Memory B cell (primary cell): ENCODE measurements at places on chromosomes 2 and 18.

DNA sequence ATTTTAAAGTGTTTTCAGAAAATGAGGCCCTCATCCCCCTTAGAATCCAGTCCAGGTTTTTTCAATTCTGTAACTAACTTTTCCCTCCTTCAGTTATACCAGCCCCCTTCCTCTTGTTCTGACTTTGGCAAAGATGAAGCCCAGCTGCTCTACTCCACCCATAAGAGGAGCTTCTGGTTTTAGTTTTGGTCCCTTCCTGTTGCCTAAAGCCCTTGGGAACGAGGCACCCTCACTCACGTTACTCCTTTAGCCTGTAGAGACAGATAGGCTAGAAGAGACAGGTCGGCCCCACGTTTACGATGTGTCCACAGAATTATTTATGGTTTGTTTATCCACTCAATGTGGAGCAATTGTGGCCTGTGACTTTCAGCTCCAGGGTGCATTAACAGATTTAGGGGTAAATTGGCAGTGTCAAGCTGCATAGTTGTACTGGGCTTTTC lies 454.2 kb upstream of the TNP1 start:
- DNase-seq = no peak

DNA sequence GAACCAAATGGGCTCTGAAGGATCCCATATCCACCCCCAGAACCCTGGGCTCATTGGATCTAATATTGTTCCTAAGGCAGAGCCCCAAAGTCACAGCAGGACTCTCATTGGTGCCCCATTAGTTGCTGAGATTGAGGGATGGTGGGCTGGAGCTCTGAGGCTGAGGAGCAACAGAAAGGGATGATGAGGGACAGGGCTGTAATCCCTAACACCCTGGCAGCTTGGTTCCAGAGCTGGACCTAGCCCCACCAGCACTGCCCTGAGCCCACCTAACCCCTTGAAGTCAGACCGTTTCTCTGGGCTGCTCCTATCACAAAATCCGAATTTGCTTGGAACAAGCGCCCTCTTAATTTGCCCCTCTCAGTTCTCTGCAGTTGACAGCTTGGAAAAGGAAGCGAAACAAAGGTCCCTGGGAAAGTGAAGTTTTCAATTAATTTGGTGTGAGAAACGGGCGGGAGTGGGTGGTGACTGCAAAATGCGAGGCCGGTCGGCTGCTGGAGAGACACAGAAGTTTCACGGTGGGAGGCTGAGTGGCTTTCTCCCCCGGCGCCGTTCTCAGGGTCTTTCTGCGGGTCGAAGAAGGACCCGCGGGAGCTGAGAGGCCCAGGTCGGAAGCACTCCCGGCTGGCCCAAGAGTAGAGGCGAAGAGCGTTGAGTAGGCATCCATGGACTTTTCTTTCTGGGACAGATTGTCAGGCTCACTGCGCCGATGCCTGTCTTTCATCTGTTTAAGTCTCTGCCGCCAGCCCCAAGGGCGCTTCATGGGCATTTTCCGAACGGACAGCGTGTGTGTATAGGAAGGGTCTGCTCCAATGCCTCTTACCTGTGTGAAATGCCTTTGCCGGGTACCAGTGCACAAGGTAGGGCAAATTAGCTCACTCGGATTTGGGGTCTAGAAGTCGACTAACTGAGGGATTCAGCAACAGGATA lies 927 bp upstream of the HOXD13 start:
- no peak for DNase-seq

DNA sequence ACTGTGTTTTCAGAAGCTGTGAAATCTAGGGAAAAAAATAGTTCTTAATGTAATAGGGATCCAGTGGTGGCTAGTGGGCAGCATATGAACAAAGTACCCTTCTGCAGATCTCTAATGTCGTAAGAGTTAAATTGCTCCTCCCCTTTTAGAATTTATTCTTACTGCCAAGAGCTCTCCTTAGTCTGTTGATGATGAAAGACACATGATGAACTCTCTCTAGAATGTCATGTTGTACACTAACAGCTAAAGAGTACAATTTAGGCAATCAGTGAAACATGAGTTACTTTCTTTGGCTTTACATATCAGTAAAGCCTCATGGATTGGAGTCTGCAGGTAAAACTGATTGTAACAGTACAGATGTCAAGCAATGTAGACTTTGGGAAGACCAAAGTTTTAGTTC lies 84.2 kb downstream of the SLC39A10 start:
- DNase-seq = no peak

GRCh38 chr2:152464851-152465470 lies 130.0 kb downstream of the FMNL2 start:
- DNase-seq = no peak

GRCh38 chr2:108898315-108899082 lies 90.5 kb downstream of the EDAR start:
- DNase-seq = no peak

- DNase-seq = no peak
Observed at GRCh38 chr18:22739789-22740188, 193.3 kb upstream of the RBBP8 start.

GRCh38 chr2:71001981-71002570 lies 7.4 kb upstream of the TEX261 start:
- DNase-seq = no peak

DNA sequence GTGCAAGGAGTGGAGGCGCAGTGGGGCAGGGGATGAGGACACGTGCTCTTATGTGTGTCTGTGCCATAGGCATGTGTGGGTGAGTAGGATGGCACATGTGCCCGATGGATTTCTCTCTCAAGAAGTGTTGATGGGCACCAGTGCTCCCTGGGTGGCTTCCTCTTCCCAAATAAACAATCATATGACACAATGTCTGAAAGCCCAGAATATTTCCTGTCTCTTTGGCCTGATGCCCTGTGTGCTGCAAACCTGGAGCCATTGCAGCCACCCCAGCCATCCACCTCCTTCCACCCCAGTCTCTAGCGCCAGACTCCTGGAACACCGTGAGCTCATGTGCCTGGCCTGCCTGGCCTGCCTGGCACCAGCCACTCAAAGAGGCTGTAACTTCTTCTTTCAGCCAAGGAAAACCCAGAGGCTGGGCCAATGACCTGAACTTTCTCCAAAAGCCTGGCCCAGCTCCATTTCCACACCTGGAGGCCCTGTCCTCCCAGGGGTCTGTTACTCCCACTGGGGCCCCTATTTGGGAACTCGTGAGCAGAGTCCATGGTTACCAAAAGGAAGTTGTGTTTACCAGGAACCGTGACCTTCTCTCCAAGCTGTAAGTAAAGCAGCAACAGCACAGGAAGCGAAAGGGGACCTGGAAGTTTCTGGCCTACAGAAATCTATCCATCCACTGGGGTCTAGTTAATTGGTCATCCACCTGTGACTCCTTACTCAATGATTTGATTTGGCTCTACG lies 9.5 kb upstream of the ZBTB7C start:
- no peak for DNase-seq

DNA sequence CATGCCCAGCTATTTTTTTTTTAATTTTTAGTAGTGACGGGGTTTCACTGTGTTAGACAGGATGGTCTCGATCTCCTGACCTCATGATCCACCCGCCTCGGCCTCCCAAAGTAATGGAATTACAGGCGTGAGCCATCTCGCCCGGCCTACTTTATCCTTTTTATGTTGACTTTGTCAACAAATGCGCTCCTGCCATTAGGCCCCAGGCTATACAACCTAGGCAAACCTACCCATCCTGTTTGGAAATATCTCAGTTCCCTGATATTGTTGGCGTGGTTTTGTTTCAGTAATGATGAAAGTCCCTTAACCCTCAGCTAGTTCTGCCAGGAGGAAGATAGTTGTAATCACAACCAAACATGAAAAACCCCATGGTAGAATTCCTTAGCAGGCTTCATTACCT lies 249.4 kb upstream of the SOX11 start:
- DNase-seq = no peak

- DNase-seq = no peak
Observed at GRCh38 chr2:239569401-239570090, 168.7 kb upstream of the HDAC4 start.

GRCh38 chr2:98730707-98731040 lies 258 bp downstream of the MGAT4A start:
- DNase-seq = peak; percentile 57

- no peak for DNase-seq
Observed at GRCh38 chr2:240915526-240916341, 9.6 kb downstream of the CROCC2 start.

GRCh38 chr18:31555971-31556747 lies 35.5 kb upstream of the TTR start:
- DNase-seq = peak; percentile 31

- no peak for DNase-seq
Observed at GRCh38 chr2:169980001-169980400, 152.7 kb downstream of the UBR3 start.

DNA sequence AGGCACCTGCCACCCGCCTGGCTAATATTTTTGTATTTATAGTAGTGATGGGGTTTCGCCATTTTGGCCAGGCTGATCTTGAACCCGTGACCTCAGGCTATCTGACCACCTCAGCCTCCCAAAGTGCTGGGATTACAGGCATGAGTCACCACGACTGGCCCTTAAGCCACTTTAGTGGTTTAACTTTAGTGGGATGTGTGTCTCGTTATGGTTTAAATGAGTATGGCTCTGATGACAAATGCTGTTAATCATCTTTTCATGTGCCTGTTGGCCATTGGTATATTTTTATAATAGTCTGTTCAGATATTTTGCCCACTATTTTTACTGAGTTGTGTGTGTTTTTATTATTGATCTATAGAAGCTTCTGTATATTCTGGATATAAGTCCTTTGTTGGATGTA lies 205.9 kb downstream of the MYO1B start:
- DNase-seq = no peak

- DNase-seq = no peak
Observed at GRCh38 chr2:215695861-215696260, 260.0 kb upstream of the FN1 start.

DNA sequence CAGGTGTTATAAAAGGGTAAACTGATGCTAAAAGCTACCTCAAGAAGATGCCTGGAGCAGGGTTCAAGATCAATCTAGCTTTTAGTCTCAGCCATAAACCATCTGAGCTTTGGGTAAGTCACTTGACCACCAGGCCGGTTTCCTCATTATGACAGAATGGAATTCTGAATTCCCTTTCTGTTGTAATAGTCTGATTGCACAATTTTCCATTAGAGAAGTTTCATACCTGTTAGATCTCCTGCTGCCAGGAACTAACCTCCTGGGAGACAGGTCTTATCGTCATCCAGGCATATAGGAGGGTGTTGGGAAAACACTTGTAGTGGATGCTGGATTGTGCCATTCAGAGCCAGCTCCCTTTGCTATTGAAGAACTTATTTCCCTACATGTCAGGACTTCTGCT lies 272.5 kb downstream of the TDRD15 start:
- DNase-seq = no peak

- DNase-seq = no peak
Observed at GRCh38 chr2:127164761-127165538, 55.1 kb downstream of the CYP27C1 start.

DNA sequence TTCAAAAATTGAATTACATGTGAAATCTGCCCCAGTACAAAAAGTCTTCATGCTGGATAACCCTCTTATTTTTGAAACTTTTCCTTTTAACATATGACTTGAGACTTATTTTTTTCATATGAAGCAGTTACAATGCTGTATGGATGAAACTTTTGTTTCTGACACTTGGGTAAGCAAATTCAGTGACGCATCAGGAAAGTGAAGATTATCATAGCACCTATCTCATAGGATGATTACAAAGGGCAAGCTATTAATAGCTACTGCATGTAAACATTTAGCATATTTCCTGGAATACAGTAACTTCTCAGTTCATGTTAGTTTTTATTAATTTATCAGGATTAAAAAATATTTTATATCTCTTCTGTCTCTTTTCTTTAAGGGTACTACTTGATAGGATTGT lies 1109.2 kb downstream of the LRP1B start:
- no peak for DNase-seq

GRCh38 chr18:23324056-23324811 lies 128.9 kb upstream of the RIOK3 start:
- no peak for DNase-seq
